Stimulated activated CD8-positive, alpha-beta memory T cell treated with anti-CD3 and anti-CD28 coated beads, Interleukin-4, amount 100 ng/mL, for 1 hour (primary cell): ENCODE measurements at places on chromosomes 4 and X.

GRCh38 chrX:102042372-102043325 lies 82.8 kb upstream of the TCEAL2 start:
- DNase-seq: no peak

GRCh38 chr4:109629775-109630174 lies 69.7 kb downstream of the MCUB start:
- no peak for DNase-seq

DNA sequence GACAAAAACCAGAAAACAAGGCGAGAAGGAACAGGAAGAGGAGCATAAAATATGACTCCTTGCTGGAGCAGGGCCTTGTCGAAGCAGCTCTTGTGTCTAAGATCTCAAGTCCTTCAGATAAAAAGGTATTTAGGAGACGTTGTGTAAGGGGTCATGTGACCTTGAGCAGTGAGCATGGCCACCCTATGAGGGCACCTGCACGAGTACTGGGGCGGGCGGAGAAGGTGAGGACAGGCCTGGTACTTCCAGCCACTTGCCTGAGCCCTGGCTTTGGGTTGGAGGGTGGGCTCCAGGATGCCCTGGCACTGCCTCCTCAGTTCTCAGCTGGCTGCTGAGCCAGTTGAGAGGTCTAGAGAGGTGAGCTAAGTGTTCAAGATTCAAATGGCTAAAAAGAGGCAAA lies 29.9 kb downstream of the NSD2 start:
- DNase-seq: no peak

DNA sequence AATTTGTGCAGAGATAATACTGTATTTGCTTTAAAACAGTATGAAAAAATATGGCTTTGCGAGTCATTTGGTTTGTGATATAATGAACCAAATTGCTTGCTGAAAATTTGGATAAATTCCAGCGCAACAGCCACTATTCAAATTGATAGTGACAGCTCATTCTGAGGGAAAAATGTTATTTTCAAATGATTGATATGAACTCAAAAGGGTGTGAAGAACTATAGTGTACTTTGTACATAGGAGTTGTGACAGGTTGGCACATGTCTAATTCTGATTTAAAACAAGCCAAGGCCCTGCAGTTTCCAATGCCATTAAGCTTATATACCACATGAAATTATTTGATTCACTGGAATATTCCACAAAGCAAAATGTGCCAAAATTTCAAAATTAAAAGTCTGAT lies 1628.9 kb upstream of the AGA start:
- DNase-seq: no peak

DNA sequence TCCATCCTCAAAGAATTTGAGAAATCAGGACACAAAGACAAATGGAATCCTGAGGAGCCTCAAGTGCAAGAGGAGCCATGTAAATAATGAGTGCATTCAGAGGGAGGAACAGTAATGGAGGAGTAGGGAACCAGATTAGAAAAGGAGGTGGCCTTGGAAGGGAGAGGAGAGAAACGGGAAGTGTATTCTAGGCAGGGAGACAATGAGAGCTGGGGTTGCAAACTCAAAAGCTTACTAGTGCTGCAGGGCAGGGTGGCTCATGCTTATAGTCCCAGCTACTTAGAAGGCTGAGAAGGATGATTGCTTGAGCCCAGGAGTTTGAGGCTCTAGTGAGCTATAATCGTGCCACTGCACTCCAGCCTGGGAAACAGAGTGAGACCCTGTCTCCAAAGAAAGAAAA lies 113.2 kb upstream of the LSM6 start:
- DNase-seq: no peak

GRCh38 chr4:111991797-111992196 lies 153.5 kb upstream of the FAM241A start:
- no peak for DNase-seq

DNA sequence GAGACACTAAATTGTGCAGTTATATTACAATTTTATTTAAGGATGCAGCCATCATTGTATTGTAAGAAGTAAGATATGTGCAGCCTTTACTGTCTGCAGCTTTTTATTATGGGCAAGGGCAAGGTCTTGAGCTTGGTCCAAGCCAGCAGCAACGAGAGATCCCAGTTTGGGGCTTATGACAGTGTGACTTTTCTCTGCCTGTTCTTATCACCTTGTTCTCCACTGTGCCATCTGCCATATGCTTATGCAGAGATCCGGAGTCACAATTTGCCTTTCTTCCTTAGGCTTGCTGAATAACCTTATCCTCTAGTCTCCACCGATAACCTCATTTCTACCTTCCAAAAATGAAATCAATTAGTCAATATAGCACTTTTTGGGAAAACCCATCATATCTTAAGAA lies 30.4 kb downstream of the MAPK10 start:
- no peak for DNase-seq

- no peak for DNase-seq
These were observed 173.7 kb downstream of the PPP1R2C start for GRCh38 chrX:42604302-42604701.

DNA sequence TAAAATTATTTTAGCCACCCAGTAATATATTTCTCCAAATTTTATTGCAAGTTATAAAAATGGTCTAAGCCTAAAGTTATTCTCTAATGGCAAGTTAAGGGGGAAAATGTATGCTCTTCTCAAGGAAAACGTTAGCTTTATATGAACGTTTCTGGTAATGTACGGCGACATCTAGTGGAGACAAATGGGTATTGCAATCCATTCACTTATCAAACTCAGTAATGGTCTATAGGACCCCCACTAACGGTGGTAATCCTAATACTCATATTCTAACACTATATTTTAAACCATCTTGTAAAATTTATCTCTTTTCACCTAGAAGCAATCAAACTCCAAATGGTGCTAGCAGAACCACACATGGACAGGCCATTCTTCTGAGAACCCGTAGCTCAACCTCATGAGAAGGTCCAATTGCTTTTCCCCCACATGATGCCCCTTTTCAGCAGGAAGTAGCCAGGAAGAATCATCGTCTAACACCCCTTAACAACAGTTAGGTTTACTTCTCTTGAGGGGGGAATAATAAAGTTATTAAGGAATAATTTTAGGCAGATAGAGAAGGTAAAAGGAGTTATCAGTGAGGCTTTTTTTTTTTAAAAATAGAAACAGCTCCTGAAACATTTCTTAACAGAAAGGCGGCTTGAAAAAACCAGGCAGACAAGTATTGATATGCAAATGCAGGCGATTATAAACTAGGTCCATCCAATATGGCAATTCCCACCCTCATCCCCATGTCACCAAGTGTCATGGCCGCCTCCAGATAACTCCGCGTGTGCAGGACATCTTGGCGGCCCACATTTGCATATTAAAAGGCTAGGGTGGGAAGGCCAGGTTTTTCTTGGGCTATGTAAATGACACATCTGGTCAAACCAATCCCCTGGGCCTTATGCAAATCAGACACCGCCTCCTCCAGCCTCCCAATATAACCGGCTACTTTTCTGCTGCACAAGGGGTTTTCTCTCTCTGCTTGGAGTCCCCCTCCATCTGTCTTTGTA lies 35.0 kb downstream of the NUDT11 start:
- DNase-seq: no peak

- no peak for DNase-seq
These were observed 132.0 kb upstream of the HDX start for GRCh38 chrX:84634201-84634782.

DNA sequence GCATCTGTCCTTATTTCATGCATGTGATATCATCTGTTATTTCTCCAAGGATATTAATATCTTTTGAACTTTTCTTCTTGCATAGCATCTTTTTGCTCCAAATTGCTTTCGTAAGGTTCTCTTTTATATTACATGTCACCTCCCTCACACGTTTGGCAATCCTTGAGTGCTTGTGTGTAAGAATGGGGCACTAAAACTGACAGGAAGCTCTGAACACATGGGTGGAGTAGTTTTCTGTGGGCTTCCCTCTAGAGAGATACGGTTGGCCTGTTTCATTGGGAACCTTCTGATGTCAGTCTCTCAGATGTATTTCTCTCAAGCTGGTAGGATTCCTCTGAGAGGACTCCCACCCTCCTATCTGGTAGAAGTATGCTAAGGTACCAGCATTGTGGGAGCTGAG lies 223.0 kb downstream of the MID1 start:
- DNase-seq: no peak

DNA sequence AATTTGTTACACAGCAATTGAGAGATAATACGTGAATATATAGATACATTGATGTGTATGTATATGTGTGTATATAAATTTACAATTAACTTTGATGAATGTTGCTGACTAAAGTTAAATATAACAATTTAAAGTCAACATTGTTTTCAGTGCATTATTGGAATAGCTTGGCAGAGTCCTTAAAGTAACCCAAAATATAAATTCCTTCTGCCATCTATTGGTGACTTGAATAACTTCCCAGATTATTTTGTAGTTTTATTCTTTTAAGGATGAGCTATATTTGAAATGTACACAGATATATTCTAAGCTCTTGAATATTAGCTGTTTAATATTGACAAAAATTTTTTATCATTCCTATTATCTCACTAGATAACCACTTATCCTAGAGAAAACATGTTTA lies 298.2 kb upstream of the FSTL5 start:
- no peak for DNase-seq

- DNase-seq: no peak
These were observed 5.5 kb downstream of the ARL9 start for GRCh38 chr4:56511098-56511497.

GRCh38 chrX:9151772-9152307 lies 117.9 kb upstream of the FAM9B start:
- no peak for DNase-seq

DNA sequence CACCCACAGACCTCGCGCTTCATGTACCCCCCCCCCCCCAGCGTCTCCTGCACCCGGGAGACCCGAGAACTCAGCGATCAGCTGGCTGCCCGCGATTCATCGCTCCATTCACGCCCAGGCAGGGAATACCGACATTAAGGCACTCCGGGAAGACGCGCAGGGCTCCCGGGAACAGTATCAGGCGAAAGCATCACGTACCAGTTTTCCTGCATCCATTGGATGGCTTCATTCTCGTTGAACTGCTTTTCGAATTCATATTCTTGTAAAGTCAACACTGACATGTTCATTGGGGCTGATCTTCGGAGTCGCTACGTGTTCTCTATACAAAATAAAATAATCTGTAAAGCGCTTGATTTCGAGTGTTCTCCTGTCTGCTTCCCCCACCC lies 373 bp downstream of the ELOVL6 start:
- no peak for DNase-seq

DNA sequence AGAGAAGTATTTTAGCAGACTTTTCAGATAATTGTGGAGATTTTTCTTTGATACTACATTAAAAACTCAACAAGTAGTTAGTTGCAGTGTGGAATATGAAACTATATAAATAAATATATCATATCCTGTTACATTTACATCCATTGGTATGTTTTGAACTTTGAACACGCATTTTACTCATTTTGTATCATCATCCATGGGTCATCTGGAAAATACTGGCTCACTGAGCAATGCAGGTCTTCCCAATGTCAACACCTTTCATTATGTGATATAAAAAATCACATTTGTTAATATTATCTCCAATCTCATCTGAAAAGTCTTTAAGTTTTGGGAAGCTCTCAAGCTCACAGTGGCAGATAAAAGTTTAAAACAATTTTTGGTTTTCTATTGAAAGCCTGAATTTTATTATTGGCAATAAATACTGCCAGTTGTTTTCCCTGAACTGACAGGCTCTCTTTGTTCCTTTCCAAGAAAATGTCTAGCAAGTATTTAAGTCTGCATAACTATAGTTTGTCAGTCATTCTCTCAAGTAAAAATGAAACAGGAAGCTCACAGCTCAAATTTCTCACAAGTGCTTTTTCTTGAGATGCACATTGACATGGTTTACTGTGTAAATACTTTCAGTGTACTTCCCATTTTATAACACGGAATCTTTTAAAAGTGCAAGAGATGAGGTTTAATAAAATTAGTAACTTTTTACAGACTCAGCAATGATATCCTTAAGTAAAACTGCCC lies 183.5 kb upstream of the GPC4 start:
- no peak for DNase-seq

DNA sequence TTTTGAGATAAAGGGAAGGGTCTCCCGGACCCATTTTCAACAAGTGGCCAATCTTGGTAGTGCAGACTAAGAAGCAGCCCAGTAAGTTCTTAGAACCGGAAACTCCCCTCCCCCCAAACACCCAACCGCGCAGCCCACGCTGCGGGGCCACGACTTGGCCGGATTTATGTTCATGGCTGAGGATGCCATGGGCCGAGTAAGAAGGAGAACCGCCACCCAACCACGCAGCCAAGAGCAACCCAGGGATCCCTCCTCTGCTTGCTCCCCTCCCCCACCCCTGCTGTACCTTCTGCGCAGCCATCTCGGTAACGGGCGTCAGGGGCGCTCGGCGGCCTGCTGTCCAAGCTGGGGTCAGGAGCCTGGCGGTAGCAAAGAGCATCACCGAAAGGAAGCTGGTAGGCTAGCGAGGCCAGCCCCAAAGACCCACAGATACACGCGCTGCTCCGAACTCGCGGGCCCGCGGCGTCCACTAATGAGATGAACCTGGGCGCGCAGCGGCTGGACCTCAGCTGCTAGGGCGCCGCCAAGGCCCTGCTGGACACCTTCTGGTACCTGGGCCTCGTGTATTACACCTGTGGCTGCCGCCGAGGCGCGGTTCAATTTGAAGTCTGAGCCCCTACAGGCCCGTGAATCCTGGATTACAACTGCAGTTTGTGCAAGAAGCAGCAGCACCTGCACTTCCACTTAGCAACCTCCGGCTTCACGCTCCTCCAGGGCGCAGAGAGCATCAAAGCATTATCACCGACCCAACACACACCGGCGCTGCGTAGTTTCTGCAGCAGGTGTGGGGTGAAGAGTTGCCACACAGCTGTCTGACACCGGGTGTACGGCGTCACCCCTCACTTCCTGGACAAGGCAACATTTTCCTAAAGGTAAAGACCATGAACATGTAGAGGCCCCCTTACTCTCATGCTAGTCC lies 63.4 kb downstream of the NUDT10 start:
- DNase-seq: peak; percentile 26

DNA sequence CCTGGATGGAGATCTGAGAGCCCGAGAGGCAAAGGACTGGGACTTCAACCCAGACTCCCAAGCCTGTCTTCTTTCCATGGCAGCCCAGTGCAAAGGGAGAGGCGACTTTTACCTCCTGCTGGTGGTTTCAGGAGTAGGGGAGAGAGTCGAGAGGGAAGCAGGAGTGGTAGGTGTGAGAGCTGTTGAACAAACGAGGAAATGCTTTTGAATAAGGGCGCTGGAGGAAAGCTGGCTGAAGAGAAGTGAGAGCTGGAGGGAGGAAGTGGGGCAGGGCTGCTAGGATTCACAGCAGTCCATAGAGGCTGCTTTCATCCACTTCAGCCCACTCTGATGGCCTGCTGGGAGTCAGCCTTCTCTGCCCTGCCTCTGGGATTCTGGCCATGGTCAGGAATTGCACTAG lies 81.8 kb upstream of the EFNB1 start:
- no peak for DNase-seq

DNA sequence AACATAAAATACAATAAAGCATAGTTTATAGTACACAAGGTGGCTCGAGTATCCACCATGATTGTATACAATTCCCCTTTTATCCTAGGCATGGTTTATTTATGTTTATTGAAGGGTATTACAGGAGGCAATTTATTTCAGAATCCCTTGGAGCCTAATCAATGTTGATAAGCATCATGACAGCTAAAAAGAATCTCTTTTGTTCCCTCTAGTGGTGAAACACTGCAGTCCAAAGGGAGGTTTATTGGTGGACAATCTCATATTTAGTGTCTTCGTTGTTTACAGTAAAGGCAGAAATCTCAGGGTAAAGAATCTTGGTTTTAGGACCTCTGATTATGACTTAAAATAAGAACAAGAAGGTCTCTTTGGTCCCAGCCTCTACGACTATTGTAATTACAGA lies 1712.5 kb downstream of the C4orf33 start:
- DNase-seq: no peak

GRCh38 chr4:38902695-38903094 lies 35.1 kb downstream of the FAM114A1 start:
- no peak for DNase-seq

- DNase-seq: no peak
These were observed 468.7 kb upstream of the FAM241A start for GRCh38 chr4:111676533-111676932.
